ENCODE measurements at places on chromosomes 3 and 15.

GRCh38 chr15:101369676-101370075 is 74.6 kb upstream of the SNRPA1 start:
- DNase-seq: no peak

GRCh38 chr3:112338727-112339056 is 5.7 kb downstream of the CD200 start:
- DNase-seq: no peak

- no peak for DNase-seq
These were observed 138.9 kb downstream of the TMCO5A start for GRCh38 chr15:38073178-38073946.

GRCh38 chr15:51243774-51244173 is 94.6 kb downstream of the CYP19A1 start:
- no peak for DNase-seq

DNA sequence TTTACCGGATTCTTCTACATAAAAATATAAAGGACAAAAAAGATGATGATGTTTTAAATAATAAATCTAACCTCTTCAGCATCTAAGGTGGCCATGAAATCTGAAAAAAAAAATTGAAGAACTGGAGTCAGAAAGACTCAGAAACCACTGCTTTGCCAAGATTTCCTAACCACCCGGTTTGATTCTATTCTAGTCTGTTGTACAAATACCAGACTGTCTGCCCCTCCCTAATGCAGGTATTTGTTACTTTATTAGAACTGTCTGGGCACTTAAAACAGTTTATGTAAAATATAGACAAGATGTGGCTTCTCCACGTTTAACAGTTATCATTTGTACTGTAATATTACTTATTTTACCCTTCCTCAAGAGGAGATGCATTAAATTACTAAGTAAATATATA is 48.8 kb downstream of the UACA start:
- DNase-seq: no peak

- DNase-seq: no peak
These were observed 162.8 kb upstream of the SLITRK3 start for GRCh38 chr3:165359005-165359404.

DNA sequence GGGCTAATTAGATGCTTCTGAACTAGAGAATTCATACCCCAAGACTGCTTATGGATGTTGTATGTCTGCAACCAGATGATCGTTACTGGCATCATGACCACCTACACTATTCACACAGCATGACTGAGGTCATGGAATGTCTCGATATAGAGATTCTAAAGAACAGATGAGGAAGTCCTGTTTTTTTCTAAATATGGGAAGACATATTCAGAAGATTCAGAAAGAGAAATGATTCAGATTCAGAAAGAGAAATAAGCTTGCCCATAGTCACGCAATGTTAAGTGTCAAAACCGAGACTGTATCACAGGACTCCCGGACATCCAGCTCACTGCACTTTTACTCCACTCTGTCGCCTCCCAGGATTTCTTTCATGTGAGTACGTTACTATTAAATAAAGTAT is 136.2 kb downstream of the TPRG1 start:
- no peak for DNase-seq

GRCh38 chr3:28840976-28841376 is 439.9 kb upstream of the RBMS3 start:
- DNase-seq: no peak
